ENCODE measurements at places on chromosomes 2 and 18. TPM values are rescaled to one million over a fixed set of nuclear protein-coding genes. Genes with fewer than 3 reads are reported as not detected.

SNTG2 gene
- polyA plus RNA-seq = 2.5 TPM

SLC4A3 gene
- polyA plus RNA-seq = 8.0 TPM

UGT1A10 gene
- not detected for polyA plus RNA-seq

PIEZO2 gene
- polyA plus RNA-seq = 30.7 TPM

ASXL2 gene
- polyA plus RNA-seq = 18.3 TPM

PSTPIP2 gene
- 4.7 TPM for polyA plus RNA-seq

AP1S3 gene
- polyA plus RNA-seq = 15.8 TPM

ATOH8 gene
- polyA plus RNA-seq = 15.6 TPM

Measured in left renal pelvis (tissue), 4 donors.